ENCODE measurements at places on chromosomes 7 and 10.

DNA sequence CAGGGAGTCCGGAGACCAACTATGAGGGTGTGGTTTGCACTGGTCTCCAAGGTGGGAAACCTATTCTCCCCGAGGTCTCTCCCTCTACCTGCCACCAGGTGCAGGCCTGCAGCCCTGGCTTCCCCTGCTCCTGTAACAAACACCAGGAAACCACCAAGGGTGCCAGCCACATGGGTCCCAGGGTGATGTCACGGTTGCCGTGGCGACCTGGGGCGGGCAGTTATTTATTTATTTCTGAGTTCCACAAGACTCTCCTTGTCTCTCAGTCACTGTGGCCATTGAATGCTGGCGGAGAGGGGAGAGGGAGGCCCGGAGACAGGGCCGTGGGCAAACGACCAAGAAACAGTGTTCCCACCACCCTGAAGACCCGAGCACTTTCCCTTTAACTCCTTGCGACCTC is 27.0 kb downstream of the MMD2 start:
- DNase-seq, result no peak

GRCh38 chr7:139631520-139632031 is 108.1 kb downstream of the CLEC2L start:
- DNase-seq, result no peak

DNA sequence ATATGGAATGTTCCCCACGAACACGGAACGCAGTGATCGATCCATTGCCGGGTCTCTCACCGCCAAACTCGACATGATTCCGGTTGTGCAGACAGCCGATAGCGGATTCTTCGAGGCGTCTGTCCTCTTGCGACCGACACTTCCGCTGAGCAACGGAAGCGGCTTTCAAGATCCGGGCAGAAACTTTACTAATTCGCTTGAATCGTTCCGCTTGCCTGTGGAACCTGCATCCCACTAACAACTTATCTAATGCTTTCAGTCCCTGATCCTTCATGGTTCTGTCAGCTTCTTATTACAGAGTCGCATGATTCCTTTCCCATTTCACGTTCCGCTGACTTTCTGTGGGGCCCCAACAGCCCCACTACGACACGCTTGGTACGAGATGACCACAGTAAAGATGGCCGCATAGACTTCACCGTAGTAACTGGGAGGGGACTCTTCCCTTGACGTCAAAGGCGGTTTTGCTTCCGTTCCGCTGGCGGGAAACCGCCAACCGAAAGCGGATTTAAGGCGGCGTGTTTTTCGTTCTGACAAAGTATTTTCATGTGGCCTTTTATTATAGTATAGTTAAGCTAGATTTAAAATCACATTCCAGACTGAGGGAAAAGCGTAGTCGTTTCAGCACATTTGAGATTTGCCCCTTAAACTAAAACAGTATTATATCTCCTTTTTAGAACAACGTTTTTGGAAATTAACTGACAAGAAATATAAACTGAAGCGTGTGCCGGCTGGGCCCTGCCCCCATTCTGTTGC is at the start of gene CSTF2T:
Gene CSTF2T (minus strand): TSS at position 121 of the 753 bp plus-strand sequence. CDS start 46 bp downstream, at position 75.
- DNase-seq, result peak; percentile 94

- peak; percentile 50 for DNase-seq
Measured at GRCh38 chr7:151086802-151087244, 548 bp downstream of the AGAP3 start.

DNA sequence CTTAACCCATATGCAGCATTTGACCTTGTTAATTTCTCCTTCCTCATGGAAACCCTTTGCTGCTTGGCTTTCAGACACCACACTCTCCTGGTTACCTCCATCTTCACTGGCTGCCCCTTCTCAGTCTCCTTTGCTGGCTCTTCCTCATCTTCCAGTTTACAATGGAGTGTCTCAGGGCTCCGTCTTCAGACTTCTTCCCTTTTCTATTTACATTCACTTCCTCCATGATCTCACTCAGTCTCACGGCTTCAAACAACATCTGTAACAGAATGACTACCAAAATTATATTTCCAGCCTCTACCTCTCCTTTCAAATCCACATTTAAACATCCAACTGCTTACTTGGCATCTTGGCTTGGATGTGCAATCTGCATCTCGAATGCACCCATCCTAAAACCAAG is 140.4 kb downstream of the DKK1 start:
- DNase-seq, result no peak

DNA sequence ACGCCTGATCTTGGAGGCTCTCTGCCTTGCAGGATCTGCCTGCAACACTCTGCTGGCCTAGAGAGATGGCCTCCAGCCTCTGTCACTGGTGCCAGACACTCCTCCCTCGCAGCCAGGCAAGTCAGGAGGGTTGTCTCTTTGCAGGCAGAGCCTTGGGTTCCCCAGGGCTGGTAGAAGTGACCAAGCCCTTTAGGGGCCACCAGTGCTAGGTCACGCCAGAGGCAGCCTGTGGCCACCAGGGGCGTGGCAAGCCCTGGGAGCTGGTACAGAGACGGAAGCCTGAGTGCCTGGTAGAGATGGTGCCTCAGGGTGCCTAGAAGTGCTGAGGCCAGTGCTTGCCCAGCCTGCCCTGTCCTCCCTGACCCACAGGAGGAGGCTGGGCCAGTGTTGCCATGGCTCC is 9.1 kb downstream of the ADCYAP1R1 start:
- DNase-seq, result no peak

- DNase-seq, result peak; percentile 50
Measured at GRCh38 chr10:72834183-72834825, 59.2 kb upstream of the OIT3 start.
